Mesothelial cell of epicardium (in vitro differentiated cells): ENCODE measurements at places on chromosomes 2 and 18.

- peaks cover 45% of the 10 kb centered on the region for H3K4me1 ChIP-seq
Measured at GRCh38 chr2:230863442-230864121, 1.2 kb upstream of the ITM2C start.

DNA sequence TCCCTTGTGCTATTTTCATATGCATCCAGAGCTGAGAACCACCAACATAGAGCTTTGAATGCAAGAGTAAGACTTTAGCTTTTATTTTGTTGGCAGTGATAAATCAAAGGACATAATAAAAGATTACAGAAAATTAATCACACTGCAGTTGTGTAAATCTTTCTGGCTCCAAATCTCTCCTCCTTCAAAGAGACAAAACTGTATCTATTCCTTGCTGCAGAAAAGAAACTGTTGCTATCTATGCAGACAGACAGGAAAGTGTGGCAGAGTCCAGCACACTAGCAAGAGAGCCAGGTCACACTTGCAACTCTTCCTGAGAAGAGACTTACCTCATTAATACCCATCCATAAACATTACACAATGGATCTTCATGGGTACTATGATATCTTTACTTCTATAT, 57.5 kb downstream of the DTNB start:
- H3K4me1 ChIP-seq, result peaks cover 34% of the 10 kb centered on the region
- peak overlapping the region; percentile 56 for H3K27ac ChIP-seq
- no peak overlapping the region for H3K4me3 ChIP-seq
- DNase-seq, result no peak
- H3K27me3 ChIP-seq, result no peaks in the 10 kb centered on the region

GRCh38 chr2:32863803-32864202, 83.0 kb upstream of the LTBP1 start:
- no peak for DNase-seq
- H3K4me3 ChIP-seq, result no peak overlapping the region
- no peaks in the 10 kb centered on the region for H3K27me3 ChIP-seq
- H3K27ac ChIP-seq, result no peak overlapping the region

GRCh38 chr2:72994991-72995380, 76.5 kb downstream of the SFXN5 start:
- no peak overlapping the region for H3K4me3 ChIP-seq
- DNase-seq, result no peak
- H3K27me3 ChIP-seq, result no peaks in the 10 kb centered on the region

DNA sequence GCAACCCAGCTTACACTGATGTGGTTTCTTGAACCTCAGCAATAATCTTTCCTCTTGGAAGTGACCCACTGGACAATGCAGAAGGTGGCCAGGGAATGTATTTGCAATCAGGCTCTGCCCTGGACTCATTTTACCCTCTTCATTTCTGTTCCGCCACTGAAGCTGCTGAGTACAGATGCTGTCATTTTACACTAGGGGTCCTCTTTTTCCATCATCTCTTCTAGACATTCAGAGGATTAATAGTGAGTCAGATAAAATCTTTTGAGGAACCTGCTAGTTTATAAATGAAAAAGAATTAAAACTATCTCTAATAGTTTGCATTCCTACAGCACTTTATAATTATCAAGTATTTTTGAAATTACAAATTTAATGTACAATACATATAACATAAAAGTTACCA, 87.9 kb upstream of the PNPT1 start:
- H3K27me3 ChIP-seq, result no peaks in the 10 kb centered on the region
- H3K27ac ChIP-seq, result no peak overlapping the region
- no peaks in the 10 kb centered on the region for H3K36me3 ChIP-seq
- DNase-seq, result no peak

- DNase-seq, result no peak
- no peak overlapping the region for H3K27ac ChIP-seq
- peaks cover 25% of the 10 kb centered on the region for H3K4me1 ChIP-seq
- H3K27me3 ChIP-seq, result peaks cover 92% of the 10 kb centered on the region
- H3K4me3 ChIP-seq, result no peak overlapping the region
- no peaks in the 10 kb centered on the region for H3K36me3 ChIP-seq
Measured at GRCh38 chr18:12251311-12251710, 2.9 kb upstream of the CIDEA start.

DNA sequence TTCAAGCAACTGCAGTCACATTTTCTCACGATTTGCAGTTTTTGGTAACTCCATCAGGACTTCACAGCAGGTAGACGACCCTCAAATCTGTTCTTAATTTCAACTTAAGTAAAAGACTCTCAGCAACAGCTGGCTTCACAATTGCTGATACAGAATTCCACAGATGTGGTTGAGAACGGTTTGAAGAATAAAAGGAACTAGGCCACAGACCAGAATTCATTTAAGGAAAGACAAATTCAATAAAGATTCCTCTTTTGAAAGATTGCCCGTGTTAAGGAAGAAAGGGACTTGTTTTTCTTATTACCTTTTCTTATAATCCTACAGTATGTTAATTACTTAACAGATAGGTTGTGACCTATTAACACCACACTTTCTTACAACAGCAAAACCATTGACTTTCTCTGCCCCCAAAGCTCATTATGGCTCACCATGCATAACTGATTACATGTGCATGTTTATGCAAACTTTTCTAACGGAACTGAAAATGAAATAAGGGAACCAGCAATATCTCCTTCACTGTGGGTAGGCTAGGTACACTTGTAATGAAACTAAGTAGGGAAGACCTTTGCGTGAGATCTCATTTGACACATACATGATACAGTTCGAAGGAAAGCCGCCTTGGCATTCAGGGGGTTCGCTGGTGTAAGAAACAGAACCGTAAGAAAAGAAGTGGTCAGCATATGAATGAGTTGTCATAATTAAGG, 4.7 kb upstream of the ZNF516 start:
- no peak overlapping the region for H3K4me3 ChIP-seq
- DNase-seq, result no peak
- peak overlapping the region; percentile 19 for H3K27ac ChIP-seq

DNA sequence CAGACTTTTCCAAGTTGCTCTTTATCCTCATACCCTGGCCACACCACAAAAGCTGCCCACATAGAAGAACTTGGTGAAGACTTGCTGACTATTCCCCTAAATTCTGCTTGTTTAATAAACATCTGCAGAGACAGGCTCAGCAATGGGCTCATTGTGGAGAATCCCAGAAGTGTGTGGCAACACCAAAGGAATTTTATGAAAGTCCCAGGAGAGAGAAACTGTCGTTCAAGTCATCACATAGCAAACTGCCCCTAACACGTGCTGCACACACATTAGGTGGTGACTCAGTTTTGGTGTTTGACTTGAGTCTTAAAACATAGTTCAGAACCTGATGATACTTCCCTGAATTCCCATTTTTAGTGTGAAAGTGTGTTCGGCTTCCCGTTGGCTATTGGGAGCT, 38.6 kb downstream of the CYP1B1 start:
- H3K27ac ChIP-seq, result no peak overlapping the region
- H3K27me3 ChIP-seq, result peaks cover 19% of the 10 kb centered on the region
- H3K4me3 ChIP-seq, result no peak overlapping the region
- DNase-seq, result no peak
- peaks cover 16% of the 10 kb centered on the region for H3K4me1 ChIP-seq

GRCh38 chr2:136375017-136375901, 257.3 kb upstream of the CXCR4 start:
- no peak overlapping the region for H3K4me3 ChIP-seq
- no peak overlapping the region for H3K27ac ChIP-seq
- peaks cover 6% of the 10 kb centered on the region for H3K4me1 ChIP-seq
- H3K27me3 ChIP-seq, result peaks cover 3% of the 10 kb centered on the region

DNA sequence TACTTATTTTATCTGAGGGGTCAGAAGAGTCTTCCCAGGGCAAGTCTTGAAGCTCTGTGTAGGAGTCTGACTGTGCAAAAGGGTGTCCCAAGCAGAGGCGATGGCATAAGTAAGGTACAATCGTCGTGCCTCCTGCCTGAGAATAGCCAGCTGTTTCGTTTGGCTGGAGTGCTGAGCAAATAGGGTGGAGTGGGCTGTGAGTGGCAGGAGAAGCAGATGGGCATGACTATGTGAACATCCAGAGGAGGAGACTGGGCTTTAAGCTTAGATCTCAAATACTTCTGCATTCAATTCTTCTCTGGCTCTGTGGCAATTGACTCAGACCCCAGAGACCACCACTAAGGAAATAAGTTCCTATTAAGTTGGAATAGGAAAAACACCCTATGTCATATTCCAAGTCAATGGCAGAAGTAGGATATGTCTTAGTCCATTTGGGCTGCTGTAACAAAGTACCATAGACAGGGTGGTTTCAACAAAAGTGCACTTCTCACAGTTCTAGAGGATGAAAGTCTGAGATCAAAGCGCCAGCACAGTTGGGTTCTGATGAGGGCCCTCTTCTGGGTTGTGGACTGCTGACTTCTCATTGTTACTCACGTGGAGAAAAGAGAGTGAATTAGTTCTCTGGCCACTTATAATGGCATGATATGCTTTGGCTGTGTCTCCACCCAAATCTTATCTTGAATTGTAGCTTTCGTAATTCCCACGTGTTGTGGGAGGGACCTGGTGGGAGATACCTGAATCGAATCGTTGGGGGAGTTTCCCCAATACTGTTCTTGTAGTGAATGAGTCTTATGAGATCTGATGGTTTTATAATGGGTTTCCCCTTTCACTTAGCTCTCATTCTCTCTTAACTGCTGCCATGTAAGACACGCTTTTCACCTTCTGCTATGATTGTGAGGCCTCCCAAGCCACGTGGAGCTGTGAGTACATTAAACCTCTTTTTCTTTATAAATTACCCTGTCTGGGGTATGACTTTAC, 120.2 kb downstream of the LPIN1 start:
- peaks cover 3% of the 10 kb centered on the region for H3K27me3 ChIP-seq
- no peak overlapping the region for H3K4me3 ChIP-seq
- H3K36me3 ChIP-seq, result no peaks in the 10 kb centered on the region

GRCh38 chr2:37665604-37666362, 5.7 kb downstream of the CDC42EP3 start:
- H3K4me1 ChIP-seq, result peaks cover 55% of the 10 kb centered on the region
- no peak overlapping the region for H3K4me3 ChIP-seq
- DNase-seq, result no peak
- H3K27me3 ChIP-seq, result no peaks in the 10 kb centered on the region
- no peak overlapping the region for H3K27ac ChIP-seq

GRCh38 chr2:105794926-105795574, 50.3 kb downstream of the NCK2 start:
- H3K27ac ChIP-seq, result peak overlapping the region; percentile 88
- no peak for DNase-seq
- no peaks in the 10 kb centered on the region for H3K36me3 ChIP-seq
- peaks cover 45% of the 10 kb centered on the region for H3K4me1 ChIP-seq
- no peak overlapping the region for H3K4me3 ChIP-seq
- H3K27me3 ChIP-seq, result no peaks in the 10 kb centered on the region

GRCh38 chr2:26982102-26982742, 11.8 kb downstream of the MAPRE3 start:
- H3K36me3 ChIP-seq, result no peaks in the 10 kb centered on the region
- no peak overlapping the region for H3K27ac ChIP-seq
- H3K4me3 ChIP-seq, result no peak overlapping the region
- no peaks in the 10 kb centered on the region for H3K27me3 ChIP-seq
- H3K4me1 ChIP-seq, result peaks cover 6% of the 10 kb centered on the region

- no peak overlapping the region for H3K27ac ChIP-seq
- no peaks in the 10 kb centered on the region for H3K36me3 ChIP-seq
- H3K27me3 ChIP-seq, result no peaks in the 10 kb centered on the region
- no peak for DNase-seq
- H3K4me3 ChIP-seq, result no peak overlapping the region
Measured at GRCh38 chr2:44546459-44547127, 184.8 kb downstream of the CAMKMT start.

DNA sequence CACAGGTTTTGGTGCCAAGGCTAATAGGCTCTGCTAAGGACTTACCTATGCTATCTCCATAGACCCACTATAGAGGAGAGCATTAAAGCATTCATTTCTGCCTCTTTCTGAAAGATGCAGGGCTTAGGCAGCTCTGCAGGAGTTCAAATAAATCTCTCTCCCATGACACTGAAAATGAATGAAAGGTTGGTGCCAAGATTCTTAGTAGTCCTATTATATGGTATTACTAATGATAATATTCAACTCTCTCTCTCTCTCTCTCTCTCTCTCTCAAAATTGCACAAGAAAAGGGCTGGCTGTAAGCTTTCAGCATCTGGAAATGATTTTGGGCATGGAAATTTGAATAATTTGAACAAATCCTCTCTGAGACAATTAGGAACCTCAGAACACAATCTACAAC, 433.7 kb downstream of the MBD2 start:
- no peak overlapping the region for H3K4me3 ChIP-seq
- H3K27ac ChIP-seq, result no peak overlapping the region
- H3K27me3 ChIP-seq, result peaks cover 4% of the 10 kb centered on the region
- peaks cover 2% of the 10 kb centered on the region for H3K4me1 ChIP-seq

GRCh38 chr2:199581935-199582360, 124.2 kb upstream of the SATB2 start:
- H3K36me3 ChIP-seq, result no peaks in the 10 kb centered on the region
- H3K4me1 ChIP-seq, result peaks cover 18% of the 10 kb centered on the region
- peaks cover 17% of the 10 kb centered on the region for H3K27me3 ChIP-seq
- DNase-seq, result no peak

- no peak for DNase-seq
- peaks cover 17% of the 10 kb centered on the region for H3K4me1 ChIP-seq
- H3K36me3 ChIP-seq, result no peaks in the 10 kb centered on the region
- no peaks in the 10 kb centered on the region for H3K27me3 ChIP-seq
- peak overlapping the region; percentile 76 for H3K27ac ChIP-seq
Measured at GRCh38 chr18:28158083-28158581, 18.8 kb downstream of the CDH2 start.

DNA sequence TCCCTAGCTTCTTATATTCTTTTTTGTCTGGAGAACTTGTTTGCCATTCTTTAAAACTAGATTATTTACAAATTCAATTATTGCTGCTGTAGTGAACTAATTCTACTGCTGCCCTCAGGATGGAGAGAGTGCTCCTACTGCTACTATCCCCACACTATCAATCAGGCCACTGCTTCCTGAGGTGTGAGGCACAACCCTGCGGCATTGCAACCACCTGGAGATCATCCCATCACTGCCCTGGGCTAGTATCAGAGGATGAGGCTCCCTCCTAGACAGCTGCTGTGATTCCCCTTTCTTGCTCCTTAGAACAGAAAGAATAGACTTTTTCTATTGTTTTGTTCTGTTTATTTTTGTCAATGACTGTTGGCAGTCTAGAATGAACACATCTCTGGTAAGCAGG, 146.6 kb downstream of the CDH19 start:
- no peaks in the 10 kb centered on the region for H3K36me3 ChIP-seq
- no peak overlapping the region for H3K4me3 ChIP-seq
- no peak overlapping the region for H3K27ac ChIP-seq
- H3K27me3 ChIP-seq, result peaks cover 4% of the 10 kb centered on the region

DNA sequence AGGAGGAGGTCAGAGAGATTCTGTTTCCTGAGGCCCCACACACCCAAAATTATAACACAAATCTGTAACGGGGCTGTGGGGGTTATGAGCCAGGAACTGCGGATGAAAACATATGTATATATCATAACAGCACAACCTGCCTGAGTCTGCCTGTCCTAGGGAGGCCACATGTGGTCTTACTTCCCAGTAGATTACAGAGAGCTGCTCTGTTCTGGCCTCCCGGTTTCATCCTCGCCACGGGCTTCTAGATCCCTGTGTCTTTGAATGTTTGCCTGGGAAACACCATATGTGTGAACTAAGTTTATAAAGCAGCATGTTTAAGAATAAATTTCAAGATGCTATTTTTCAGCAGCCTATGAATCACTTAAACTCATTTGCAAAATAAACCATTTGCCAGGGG, 124.0 kb downstream of the TMEM200C start:
- no peak overlapping the region for H3K4me3 ChIP-seq
- H3K36me3 ChIP-seq, result no peaks in the 10 kb centered on the region
- H3K4me1 ChIP-seq, result peaks cover 11% of the 10 kb centered on the region
- DNase-seq, result no peak

GRCh38 chr2:50649626-50650402, 382.1 kb downstream of the NRXN1 start:
- peaks cover 3% of the 10 kb centered on the region for H3K36me3 ChIP-seq
- H3K27me3 ChIP-seq, result no peaks in the 10 kb centered on the region
- no peak overlapping the region for H3K4me3 ChIP-seq
